RWPE1 (cell line): ENCODE measurements at places on chromosomes 5 and 9.

- DNase-seq: no peak
Measured at GRCh38 chr5:180156141-180156540, 52.9 kb downstream of the RASGEF1C start.

DNA sequence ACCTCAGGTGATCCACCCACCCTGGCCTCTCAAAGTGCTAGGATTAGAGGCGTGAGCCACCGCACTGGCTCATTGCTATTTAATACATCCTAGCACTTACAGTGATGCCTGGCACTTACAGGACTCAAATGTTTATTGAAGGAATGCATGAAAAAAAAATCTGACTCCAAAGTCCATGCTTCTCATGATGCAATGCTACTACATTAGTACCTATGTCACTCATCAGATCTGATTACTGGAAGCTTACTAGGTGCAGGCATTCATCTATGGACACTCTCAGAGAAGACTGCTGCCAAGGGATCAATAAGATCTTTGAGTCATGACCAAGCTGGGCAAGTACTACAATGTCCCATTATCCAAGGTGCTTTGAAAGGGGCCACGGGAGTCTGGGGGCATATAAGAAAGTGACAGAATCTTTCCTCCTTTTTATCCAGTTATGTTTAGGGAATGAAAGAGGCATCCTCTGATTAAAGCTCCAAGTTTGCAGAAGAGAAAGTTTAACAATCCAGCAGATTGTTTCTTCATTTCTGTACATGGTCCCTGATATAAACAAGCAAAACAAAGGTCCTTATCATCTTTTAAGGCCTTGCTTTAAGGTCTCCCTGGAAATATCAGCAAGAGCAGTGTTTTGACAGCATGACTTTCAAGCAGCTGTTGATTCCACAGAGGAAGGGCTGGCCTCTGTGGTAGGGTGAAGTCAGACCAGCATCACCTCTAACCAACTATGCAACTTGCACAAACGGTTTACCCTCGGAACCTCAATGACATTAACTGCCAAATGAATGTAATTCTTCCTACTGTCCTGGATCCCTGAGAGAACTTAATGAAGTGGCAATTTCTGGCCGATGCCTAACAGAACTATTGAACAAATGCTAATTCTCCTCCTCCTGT is 35.9 kb downstream of the ARPC5L start:
- no peak for DNase-seq

GRCh38 chr9:16794103-16794502 is 76.4 kb downstream of the BNC2 start:
- DNase-seq: no peak

- DNase-seq: no peak
Measured at GRCh38 chr5:85938201-85938600, 679.5 kb upstream of the COX7C start.

- DNase-seq: no peak
Measured at GRCh38 chr9:2066312-2067273, 51.4 kb downstream of the SMARCA2 start.

- no peak for DNase-seq
Measured at GRCh38 chr9:95458666-95459065, 58.1 kb downstream of the PTCH1 start.

- DNase-seq: no peak
Measured at GRCh38 chr9:86942281-86943200, 4.8 kb downstream of the GAS1 start.

GRCh38 chr5:87109746-87110145 is 157.9 kb upstream of the RASA1 start:
- DNase-seq: no peak

GRCh38 chr5:34991486-34992238 is 56.1 kb downstream of the AGXT2 start:
- no peak for DNase-seq

DNA sequence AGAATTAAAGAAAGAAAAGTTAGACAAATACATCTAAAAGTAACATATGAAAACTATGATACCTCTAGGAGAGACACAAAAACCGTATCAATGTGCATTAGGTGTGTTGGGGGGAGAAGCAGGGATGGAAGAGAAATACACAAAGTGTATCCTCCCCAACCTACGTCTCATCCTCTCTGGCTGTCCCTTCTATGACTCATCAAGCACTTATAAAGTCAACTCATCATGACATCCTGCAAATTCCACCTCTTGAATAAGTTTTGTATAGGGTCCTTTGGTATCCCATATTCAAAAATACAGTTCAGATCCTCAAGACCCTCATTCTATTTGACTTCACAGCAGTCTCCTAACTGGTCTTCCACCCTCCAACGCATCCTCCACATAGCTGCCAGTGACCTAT is 917.6 kb upstream of the DMAC1 start:
- DNase-seq: no peak

- DNase-seq: no peak
Measured at GRCh38 chr9:3433754-3434153, 92.0 kb downstream of the RFX3 start.

DNA sequence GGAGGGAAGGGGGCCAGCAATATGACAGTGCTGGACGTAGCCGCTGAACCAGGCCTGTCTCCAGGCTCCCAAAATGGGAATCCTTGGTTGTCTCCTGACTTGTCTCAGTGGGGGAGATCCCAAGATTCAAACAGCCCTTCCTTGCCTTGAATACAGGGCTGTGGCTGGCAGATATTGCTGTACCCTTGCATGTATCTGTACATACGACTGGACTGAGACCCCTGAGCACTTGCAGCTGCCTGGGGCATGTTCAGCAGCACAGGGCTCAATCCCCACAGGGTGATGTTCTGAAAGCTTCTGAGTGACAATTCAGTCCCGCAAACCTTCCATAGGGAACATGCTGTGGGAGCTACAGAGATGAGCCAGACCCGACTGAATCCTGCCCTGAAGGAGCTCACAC is 13.3 kb downstream of the OR13J1 start:
- no peak for DNase-seq

DNA sequence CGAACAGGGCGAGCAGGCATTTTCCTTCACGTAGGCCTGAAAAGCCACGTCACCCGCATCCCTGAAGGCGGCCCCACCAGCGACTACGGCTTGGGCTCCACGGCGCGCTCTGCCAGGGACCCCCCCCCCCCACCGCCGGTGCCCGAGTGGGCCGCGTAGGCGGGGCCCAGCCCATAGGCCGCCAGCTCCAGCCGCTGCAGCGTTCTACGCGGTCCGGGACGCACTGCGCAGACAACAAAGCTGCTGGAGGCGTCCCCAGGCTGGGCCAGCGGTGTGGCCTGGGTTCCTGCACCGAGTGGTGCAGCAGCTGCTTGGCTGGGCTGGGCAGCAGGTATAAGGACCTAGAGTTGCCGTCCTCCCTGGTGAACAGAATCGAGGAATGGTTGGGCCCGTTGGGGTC is 18.3 kb upstream of the BTNL3 start:
- DNase-seq: no peak

- DNase-seq: no peak
Measured at GRCh38 chr5:67214707-67215447, 18.3 kb upstream of the CD180 start.
